ENCODE measurements at places on chromosomes 2 and 18.
A peak's percentile ranks its signal among the peaks of the same experiment; 100 is the strongest.

- no peak for DNase-seq
Observed at GRCh38 chr2:238378230-238379095, 48.3 kb upstream of the ASB1 start.

GRCh38 chr2:38394903-38395341 lies 17.8 kb upstream of the ATL2 start:
- DNase-seq, result peak; percentile 57

DNA sequence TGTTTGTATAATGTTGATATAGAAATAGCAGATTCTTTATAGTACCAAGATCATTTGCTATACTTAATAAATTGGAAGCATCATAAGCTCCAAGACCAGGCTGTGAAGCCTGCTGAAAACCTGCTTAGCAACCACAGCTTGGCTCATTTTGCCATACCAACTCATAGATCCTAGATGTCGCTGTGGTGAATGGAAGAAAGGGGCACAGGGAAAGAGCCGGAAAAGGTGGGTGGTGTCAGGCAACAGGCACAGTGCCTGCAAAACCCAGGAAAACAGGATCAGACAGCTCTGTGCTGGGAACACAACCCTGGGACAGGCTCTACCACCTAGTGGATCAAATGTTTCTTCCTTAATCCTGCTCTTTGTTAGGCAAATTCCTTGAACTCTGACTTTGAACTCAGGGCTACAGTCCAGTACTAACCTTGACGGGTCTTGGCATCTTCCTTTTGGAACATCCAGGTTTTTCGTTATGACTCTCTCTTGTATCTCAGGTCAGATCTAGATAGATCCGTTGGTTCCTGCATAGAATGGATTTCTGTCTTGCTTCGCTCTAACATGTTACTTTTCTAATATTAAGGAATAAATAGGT lies 31.6 kb downstream of the TWSG1 start:
- DNase-seq, result no peak

DNA sequence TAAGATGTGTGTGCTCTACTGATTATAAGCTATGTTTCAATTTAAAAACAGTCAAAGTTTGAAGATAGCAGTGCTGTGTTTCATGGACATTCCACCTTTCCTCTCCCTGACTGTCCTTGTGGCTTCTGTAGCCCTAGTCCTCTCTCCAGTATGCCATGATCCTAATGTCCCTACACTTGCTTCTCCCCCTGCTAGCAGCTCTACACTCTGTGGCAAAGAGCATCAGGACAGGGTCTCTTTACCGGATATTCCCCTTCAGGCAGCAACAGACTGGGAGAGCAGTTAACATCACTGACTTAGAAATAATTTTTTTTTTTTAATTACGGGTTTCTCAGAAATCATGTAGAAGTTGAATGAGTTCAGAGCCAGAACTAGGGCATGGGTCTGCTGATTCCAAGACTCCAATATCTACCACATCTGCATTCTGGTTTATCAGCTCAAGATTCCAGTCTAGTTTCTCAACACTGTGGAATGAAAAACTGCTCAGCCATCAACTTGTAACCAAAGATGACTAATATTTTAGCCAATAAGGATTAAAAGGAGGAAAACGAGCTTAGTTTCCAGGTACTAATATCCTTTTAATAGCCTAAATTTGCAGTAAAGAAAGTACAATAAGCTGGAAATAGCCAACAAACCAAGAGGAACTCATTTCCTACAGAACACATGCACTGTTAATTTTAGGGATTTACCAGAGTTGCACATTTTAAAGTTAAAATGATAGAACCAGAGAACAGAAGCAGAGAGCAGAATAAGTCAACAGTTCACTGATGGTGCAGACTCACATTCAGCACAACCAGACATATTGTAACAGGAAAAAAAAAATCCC lies 45.2 kb downstream of the TMEM131 start:
- DNase-seq, result peak; percentile 85

DNA sequence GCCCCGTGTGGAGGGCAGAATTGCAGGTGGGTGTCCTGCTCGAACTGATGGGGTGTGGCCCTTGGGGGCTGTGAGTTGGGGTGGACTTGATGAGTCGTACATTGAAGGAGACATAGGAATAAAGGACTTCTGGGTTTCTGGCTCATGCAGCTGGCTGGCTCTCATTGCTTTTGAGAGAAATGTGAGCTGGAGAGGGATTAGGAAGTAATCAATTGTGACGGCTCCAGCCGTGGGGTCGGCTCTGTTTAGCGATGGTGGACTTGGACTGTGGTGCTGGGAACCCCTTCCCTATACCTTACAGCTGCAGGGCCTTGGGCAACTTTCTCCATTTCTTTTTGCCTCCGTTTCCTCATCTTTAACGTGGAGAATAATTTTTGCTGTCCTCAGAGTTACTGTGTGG lies 9.2 kb downstream of the IMPA2 start:
- no peak for DNase-seq

DNA sequence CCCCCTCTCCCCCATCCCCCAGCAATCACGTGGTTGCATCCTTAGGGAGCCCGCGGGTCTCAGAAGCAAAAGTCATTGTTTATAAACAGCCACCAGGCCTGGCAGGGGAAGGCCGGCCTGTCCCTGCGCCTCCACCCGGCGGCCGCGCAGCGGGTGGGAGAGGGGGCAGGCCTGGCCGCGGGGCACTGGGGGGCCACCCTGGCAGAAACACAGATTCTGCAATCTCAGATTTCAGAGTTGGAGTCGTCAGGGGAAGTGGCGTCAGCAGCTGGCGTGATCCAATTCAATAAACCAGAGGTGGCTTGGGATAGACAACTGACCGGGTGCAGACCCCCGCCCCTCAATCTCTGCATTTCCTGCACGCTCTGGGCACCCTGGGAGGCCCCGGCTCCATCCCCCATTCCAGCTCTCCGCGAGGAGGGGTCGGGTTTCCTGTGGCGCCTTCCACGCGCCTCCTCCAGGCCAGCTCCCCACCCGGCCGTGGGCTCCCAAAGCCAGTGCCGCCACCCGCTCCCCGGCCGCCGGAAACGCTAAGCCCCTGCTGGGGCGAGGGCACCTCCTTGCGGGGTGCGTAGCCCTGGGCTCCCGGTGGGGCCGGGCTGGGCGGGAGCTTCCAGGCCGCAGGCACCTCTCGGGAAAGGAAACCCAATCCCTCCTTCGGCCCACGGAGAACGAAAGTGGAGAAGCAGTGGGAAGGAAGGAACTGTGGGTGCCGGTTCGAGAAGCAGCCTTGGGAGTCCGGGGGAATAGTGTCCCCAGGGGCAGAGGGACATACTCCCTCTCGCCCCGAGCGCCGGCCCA lies 1.1 kb downstream of the BIN1 start:
- no peak for DNase-seq

GRCh38 chr2:172179045-172179701 lies 76.5 kb upstream of the DLX2 start:
- peak; percentile 67 for DNase-seq

- DNase-seq, result no peak
Observed at GRCh38 chr18:80176334-80177073, 67.4 kb downstream of the ADNP2 start.

GRCh38 chr2:167293943-167294775 lies 405.9 kb downstream of the XIRP2 start:
- DNase-seq, result no peak

- peak; percentile 98 for DNase-seq
Observed at GRCh38 chr2:237299906-237300305, 114.1 kb downstream of the COL6A3 start.

GRCh38 chr2:128305555-128306080 lies 13.1 kb downstream of the HS6ST1 start:
- no peak for DNase-seq

DNA sequence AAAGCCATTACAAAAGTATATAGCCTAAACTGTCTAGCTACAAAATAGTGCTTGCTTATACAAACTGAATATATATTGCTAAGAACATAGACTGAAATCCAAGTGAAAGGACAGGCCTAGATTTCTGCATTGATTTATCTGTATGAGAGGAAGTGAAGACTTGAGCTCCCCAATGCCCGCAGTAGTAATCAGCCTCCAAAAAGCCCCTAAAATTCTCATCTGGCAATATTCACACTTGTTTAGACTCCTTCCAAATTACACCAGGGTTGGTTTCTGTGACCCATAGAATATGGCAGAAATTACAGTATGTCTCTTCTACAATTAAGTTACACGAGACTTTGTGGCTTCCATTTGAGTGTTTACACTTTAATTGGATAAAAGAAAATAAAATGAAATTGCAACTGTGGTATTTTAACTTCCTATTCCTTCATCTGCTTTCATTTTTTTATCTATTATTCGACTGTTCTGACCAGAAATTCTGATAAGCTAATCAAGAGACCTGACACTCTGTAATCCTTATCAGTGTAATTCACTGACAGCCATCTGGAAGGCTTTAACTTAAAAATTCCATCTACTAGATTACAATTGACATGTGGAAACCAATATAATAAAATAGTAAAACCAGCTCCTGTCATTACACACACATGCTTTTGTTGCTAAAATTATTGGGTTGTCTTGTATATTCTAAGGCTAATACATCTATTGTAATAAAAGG lies 21.1 kb downstream of the ABCB11 start:
- no peak for DNase-seq

- no peak for DNase-seq
Observed at GRCh38 chr2:63738019-63738418, 103.7 kb upstream of the UGP2 start.

DNA sequence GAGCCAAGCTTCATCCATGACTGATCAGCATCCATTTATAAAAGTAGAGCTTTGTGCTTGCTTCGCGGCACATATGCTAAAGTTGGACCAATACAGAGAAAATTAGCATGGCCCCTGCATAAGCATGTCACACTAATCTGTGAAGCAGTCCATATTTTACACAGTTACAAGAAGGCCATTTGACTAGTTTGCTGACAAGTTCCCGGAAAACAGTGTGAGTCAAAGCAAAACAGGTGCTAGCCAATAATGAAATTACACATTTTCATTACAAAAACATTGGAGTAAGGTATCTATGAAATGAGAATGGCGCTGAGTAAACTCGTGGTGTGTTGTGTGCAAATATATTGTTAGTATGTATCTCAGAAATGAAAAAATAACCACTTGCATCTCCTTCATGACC lies 4.7 kb downstream of the ANKRD62 start:
- no peak for DNase-seq

- no peak for DNase-seq
Observed at GRCh38 chr18:58158459-58158858, 114.4 kb downstream of the NEDD4L start.

DNA sequence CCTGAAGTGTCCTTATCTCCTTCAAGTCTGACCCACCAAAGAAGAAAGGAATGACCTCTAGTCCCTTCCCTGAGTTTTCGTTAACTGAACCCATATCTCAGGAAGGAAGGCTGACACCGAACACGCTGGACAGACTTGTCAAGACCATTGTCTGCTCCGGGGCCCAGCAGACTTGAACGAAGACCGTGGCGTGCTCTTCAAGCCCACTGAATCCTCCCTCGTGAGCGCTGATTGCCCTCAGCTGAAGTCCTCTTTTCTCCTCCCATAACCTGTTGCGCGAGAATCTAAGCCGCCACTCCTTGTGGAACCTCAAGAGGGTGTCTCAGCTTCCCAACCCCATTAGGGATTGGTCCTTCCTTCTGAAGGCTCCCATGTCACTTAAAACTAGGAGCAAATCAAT lies 634 bp upstream of the CNDP1 start:
- no peak for DNase-seq

GRCh38 chr2:10775021-10775780 lies 37.4 kb downstream of the PDIA6 start:
- no peak for DNase-seq

GRCh38 chr2:191951376-191951775 lies 104.5 kb upstream of the CAVIN2 start:
- DNase-seq, result no peak

DNA sequence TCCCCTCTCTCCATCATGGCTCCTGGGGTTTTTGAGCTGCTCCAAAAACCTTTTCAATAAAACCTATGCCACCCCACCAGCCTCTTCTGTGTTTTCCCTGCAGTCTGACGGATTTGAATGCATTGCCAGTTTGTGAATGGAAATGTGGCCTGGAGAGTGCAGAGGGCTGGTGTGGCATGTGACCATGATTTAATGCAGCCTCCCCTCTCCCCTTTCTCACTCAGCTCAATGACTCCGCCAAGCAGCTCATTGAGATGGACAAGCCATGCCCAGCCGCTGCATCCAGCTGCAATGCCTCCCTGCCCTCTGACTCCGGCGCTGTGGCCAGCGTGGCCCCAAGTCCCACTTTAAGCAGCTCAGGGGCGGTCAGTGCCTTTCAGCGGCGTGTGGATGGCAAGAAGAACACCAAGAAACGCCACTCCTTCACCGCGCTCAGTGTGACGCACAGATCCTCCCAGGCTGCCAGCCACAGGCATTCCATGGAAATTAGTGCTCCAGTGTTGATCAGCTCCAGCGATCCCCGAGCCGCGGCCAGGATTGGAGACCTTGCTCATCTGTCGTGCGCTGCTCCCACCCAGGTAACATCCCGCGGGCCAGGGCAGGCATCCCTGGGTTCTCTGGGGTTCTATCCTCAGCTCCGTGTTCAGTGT lies 215.3 kb downstream of the SEPTIN10 start:
- peak; percentile 21 for DNase-seq

GRCh38 chr2:111616651-111617218 lies 267.3 kb downstream of the ANAPC1 start:
- DNase-seq, result no peak

- DNase-seq, result no peak
Observed at GRCh38 chr2:16666449-16666801, 791 bp upstream of the CYRIA start.

- peak; percentile 31 for DNase-seq
Observed at GRCh38 chr2:174633623-174633930, 36.0 kb upstream of the WIPF1 start.

- no peak for DNase-seq
Observed at GRCh38 chr2:1022178-1022577, 71.5 kb downstream of the SNTG2 start.

DNA sequence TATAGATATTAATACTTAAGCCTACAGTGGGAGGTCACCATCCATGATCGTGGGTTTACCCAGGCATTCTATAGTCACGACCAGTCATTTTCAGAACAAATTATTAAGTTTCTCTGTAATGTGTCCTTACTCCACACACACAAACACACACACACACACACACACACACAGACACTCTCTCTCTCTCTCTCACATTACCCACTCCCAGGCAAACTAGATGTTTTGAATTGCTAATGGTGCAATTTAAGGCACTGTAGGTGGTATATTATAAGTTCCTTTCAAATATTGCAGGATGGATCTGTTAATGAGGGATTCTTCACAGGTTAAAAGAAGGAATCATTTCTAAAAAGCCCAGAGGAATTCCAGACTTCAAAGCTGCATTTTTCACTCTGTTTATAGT lies 657.8 kb downstream of the MBD2 start:
- DNase-seq, result no peak

GRCh38 chr2:150872756-150873395 lies 385.4 kb upstream of the RND3 start:
- no peak for DNase-seq

Data from kidney epithelial cell (primary cell).